ENCODE measurements at places on chromosomes 4 and X. TPM values are rescaled to one million over a fixed set of nuclear protein-coding genes. Genes with fewer than 3 reads are reported as not detected.

- DNase-seq = no peak
Observed at GRCh38 chr4:10180927-10181744, 64.5 kb upstream of the WDR1 start.

OPN1MW2 gene
- not detected for total RNA-seq

- DNase-seq = no peak
Observed at GRCh38 chr4:138897811-138898226, 117.8 kb upstream of the NOCT start.

DNA sequence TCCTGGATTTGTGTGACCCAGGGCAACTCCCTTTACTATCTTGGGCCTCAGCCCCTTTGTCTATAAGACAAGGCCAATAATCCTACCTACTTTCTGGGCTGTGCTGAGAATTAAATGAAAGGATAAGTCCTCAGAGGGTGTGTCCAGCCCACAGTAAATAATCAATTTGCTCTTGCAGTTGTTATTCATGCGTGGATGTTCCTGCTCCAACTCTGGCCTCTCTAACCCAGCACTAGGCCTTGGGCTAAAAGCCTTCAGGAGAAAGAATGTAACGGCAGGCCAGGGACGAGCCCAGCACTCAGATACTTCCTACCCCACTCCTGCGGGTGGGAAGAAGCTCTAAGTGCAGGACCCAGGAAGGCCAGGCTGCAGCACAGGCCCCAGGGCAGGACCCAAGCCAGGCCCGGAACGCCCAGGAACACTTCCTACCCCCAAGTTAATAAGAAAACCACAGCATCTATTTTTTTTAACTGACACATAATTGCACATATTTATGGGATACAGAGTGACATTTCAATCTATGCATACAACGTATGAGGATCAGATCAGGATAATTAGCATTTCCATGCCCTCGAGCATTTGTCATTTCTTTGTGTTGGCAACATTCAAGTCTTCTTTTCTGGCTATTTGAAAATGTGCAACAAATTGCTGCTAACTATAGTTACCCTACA is 179.6 kb upstream of the RBPJ start:
- no peak for DNase-seq

GRCh38 chr4:88537709-88538108 is 14.1 kb upstream of the PYURF start:
- DNase-seq = no peak

TACC3 gene
- 26.9 TPM for total RNA-seq

GRCh38 chr4:53037892-53038291 is 175.8 kb downstream of the RASL11B start:
- no peak for DNase-seq

TREX2 gene
- 13.3 TPM for total RNA-seq

All from stomach (tissue), 19 donors.